CD4-positive, alpha-beta T cell treated with Interleukin-17A for 1 hour (primary cell): ENCODE measurements at places on chromosomes 1 and 21.

DNA sequence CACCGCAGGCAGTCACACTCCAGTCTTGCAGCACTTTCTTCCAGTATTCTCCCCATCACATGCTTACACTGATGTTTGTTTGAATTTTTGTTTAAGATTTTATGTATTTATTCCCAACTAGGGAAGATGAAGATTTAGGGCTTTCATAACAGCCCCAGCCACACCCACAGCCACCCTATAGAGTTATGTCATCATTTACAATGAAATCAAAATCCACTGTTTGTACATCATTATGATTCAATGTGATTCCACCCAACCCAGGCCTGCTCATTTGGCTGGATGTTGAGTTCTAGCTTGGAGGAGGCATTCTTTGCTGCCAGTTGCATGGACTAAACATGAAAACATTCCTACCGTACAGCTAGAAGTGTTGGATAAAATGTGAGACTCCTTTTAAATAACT lies 35.8 kb downstream of the RIPK4 start:
- no peak for DNase-seq

DNA sequence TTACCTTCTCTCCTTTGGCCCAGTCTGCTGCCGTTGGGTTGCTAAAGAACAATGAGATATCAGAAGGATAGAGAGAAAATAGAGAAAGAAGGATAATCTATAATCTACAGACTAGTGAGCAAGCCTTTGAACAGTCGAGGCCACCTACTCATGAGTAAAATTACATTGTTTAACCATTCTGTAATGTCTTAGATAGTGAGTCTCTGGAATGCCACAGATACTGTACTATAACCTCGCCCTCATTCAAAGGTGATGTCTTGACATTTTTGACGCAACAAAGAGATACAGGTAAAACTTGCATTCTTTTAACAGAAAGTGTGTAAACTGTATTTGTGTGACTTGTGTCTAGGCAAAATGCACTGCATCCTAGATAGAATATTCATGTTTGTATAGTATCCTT lies 77.9 kb downstream of the LAMC1 start:
- DNase-seq, result no peak

DNA sequence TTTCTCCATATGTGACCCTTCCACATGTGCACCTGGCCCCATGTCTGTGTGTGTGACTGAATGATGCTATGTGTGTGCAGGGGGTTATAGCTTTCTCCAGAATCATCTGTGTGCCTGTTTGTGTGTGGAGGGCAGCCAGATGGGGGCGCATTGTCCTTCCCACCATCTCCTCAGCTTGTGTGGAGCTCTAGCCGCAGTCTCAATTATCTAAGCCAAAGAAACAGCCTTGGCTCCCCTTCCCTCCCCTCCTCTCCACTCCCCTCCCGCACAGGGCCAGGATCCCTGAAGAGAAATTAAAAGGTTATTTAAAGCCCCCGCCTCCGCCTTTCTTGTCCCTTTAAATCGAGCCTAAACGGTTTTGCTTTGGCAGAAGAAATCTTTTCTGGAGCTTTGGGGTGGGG lies 1.8 kb upstream of the DMBX1 start:
- DNase-seq, result no peak

DNA sequence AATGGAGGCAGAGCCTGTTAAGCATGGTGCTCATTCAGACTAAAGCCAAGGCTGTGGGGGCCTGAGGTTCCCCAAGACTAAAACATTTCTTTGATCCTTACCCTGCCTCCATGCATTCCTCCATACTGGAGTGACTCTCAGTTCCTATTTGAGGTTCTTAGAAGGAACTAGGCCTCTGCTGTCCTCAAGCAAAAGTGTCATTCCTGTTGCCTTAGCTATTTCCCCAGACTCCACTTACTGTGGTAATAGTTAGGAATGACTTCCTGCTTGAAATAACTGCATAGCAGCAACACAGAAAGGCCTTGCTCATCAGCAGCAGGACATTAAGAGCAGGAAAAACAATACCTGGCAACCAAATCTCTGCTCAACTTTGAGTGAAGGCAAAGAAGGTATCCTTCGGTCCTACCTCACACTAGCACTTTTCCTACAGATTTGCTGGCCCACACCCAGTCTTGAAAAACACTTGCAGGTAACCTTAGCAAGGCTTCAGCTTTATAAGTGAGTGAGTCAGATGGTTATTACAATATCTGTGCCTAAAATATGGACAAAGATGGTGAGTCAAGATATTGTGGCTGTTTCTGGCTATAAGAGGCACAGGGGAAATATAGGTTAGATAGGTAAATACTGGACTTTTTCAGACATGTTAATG lies 14.8 kb downstream of the LRRC41 start:
- no peak for DNase-seq

GRCh38 chr1:67664048-67664447 lies 21.0 kb upstream of the GADD45A start:
- no peak for DNase-seq

GRCh38 chr1:119882132-119883049 lies 13.9 kb downstream of the ADAM30 start:
- no peak for DNase-seq

GRCh38 chr1:226632922-226633351 lies 84.4 kb downstream of the STUM start:
- no peak for DNase-seq

GRCh38 chr21:42499444-42500112 lies 3.6 kb upstream of the RSPH1 start:
- DNase-seq, result no peak

- no peak for DNase-seq
Measured at GRCh38 chr1:224670506-224670905, 54.4 kb downstream of the CNIH3 start.

GRCh38 chr1:212106286-212106792 lies 70.8 kb downstream of the DTL start:
- no peak for DNase-seq

- no peak for DNase-seq
Measured at GRCh38 chr1:5690898-5691297, 301.3 kb downstream of the NPHP4 start.

GRCh38 chr21:14753466-14754258 lies 207.5 kb upstream of the SAMSN1 start:
- no peak for DNase-seq

GRCh38 chr1:157335056-157335455 lies 196.9 kb upstream of the ETV3 start:
- no peak for DNase-seq

GRCh38 chr1:206971029-206971655 lies 882 bp upstream of the FCAMR start:
- no peak for DNase-seq

- no peak for DNase-seq
Measured at GRCh38 chr1:217025381-217025780, 302.2 kb upstream of the ESRRG start.

DNA sequence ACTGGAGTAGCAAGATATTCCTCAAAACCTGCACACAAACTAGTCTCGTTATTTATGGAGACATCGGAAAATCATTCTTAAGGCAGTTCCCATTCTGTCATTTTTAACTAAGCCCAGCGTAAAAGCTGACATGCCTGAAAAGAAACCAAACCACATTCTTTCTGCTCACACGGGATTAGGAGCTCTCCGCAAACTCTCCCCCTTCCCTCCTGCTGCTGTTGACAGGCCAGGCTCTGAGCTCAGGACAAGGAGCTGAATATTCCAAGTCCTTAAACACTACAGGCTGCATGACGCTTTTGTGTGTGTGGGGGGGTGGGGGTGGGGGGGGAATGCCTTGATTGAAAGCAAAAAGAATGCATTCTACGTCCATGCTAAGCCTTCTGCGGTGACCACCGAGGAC lies 5.2 kb downstream of the OLIG1 start:
- DNase-seq, result no peak
